NCI-H460 (cell line): ENCODE measurements at places on chromosomes 3 and 15. TPM values are rescaled to one million over a fixed set of nuclear protein-coding genes. Genes with fewer than 3 reads are reported as not detected.

SRGAP3 gene
- 0.27 and 2.0 TPM in 2 replicates for total RNA-seq

NEK10 gene
- 1.4 and 1.5 TPM in 2 replicates for total RNA-seq

DNA sequence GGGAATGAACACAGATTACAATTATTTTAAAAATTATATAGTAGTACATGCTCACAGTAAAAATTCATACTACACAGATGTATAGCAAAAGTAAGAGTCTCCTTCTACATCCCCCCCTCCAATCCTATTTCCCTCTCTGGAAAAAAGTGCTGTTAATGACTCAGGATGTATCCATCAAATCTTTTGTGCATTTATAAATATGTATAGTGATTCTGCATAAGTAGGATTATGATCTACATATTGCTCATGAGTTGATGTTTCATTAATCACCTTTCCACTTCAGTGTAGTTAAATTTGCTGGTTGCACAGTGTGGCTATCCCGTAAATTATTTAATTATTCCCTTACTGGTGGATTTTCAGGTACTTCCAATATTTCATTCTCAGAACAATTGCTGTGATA is 25.3 kb downstream of the ARL14 start:
- DNase-seq: no peak

GRCh38 chr15:34442891-34443290 is 5.3 kb upstream of the GOLGA8A start:
- DNase-seq: no peak

- no peak for DNase-seq
These were observed 227.7 kb upstream of the TPRG1 start for GRCh38 chr3:188944108-188944507.

DNA sequence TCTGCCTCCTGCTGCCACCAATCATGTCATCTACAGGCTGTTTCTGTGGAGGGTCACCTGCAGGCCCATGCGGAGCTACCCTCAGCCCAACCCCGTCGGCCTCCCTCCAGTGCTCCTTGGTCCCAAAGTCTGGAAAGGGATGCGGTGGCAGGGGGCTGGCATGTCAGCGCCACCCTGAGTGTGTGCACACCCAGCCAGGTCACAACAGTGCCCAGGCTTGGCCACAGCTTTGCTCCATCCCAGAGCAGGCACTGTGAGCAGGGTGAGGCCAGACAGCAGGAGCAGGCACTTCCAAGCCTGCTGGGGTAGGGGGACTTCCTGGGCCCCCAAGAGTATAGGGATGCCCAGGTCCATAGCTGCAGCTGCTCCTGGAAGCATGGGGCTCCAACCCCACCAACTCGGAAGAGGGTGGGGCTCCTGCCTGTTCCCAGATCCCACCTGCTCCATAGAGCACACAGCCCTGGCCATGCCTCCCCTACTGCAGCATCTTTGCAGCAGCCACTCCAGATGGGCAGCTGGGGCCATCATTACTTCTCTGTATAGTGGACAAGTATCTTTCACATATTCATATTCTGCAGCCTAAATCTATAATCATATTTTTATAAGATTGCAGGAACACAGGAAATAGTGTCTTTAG is 109.3 kb downstream of the CBLB start:
- no peak for DNase-seq

DNA sequence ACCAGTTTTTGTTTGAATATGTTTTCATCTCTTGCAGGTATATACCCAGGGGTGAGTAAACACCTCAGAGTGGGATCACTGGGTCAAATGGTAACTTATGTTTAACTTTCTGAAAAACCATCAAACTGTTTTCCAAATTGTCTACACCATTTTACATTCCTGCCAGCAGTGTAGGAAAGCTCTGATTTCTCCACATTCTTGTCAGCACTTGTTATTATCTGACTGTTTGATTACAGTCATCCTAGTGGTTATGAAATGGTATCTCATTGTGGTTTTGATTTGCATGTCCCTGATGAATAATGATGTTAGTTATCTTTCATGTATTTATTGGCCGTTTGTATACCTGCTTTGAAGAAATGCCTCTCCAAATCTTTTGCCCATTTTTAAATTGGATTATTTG is 13.8 kb downstream of the FSD2 start:
- no peak for DNase-seq

DNA sequence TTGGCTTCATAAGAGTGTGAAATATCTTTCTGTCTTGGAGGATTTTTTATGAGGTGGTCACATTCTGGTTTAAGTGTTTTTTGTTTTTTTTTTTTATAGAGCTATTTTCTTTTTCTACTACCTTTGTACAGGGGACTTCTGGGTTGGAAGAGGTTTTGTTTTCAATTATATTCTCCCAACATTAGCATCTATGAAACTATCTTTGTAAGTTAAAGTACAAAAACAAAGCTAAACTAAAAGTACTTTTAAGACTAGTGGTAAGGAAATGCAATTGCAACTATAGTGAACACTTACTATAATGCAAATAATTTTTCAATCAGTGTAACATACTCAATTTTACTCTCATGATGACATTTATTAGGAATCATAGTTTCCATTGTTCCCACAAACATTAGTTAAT is 688.2 kb downstream of the SI start:
- DNase-seq: no peak

- DNase-seq: peak; percentile 18
These were observed 76.2 kb upstream of the C2CD4B start for GRCh38 chr15:62241135-62241770.

DNA sequence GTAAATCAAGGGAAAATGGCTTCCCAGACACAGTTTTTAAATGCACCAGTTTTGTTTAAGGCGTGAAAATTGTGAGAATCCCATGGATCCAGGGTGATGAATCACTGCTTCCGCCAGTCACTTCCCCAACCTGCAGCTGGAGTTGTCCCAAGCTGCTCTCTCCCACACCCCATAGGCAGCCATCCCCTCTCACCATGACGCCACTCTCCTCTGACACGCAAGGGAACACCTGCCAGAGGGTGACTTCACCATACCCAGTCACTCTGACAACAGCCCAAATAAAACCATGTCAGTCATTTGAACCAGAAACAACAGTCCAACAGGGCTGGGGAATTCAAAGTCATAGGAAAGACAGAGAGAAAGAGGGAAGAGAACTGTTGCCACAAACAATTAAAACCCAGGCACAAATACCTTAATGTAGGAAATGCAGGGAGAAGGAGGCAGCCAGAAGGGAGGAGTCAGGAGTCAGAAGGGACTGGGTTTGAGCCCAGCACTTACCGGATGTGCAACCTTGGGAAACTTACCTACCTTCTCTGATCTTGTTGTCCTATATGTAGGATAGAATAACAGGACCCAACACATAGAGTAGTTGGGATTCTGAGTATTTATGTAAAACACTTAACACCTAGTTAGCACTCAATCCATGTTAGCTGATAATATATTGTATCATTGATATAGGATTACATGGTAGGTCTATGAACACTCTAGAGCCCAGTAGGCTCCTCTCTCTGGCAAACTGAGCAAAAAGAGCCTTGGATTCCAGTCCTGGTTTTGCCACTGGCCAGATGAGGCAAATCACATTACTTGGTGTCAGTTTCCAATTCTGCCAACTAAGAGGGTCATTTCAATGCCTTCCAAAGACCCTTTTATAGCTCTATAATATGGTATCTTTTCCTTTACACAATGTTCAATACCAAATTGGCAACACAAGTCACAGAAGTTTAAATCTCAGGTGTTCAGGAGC is 326.3 kb upstream of the ICE2 start:
- no peak for DNase-seq

DNA sequence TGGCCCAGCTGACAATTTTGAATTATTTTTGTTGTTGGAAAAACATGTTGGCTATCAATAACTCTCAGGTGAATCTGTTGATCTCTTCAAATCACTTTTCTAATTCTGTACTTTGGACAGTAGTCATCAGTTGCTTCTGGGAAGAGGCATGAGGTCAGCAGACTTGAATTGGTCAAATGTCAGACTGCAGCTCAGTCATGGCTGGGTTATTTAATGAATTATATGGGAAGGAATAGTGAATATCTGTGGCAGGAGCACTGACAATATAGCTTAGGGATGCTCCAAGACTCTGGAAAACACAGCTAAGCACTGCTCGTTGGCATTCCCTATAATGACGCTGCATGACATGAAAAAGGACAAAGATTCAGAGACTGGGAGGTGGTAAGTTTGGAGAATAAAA is 98.8 kb upstream of the GAP43 start:
- no peak for DNase-seq

DNA sequence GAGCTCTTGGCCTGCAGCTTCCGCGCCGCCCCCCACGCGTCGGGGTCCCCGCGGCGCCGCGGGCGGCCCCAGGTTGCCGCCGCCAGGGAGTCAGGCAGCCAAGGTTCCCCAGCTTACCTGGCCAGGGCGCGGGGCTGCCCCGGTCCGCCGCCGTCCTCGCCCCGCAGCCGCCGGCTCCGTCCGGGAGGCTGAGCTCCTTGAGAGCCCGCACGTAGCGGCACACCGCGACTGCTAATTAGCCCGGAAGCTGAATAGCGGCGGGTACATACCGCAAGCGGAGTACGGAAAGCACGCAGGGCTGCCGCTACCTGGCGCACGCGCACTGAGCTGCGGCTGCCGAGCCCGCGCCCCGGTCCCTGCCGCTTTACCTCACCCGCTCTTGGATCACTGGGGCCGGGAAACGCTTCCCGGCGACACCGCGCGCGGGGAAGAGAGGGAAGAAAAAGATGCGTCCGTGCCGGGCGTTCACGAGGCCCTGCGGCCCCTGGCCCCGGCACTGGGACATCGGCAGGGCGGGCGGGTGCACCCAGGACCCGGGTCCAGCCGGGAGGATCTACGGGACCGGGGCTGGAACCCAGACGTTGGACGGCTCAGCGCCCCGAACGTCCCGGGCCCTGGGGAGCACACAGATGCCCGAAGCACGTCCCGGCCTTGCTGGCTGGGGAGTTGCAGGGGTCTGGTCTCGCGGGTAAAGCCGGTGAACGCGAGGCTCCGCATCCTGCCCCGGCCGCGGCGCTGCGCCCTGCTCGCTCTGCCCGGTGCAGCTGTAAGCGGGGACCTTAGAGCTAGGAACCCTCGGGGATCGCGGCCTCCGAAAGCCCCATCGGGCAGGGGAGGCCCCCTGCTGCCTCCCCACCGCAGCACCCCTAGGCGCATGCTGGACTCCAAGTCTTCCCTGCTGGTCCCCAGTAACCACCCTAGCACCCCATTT is at the start of gene GOLGA8B:
Gene GOLGA8B (minus strand): TSS at position 253 of the 931 bp plus-strand sequence. CDS start 47,739 bp downstream, outside the sequence.
- peak; percentile 45 for DNase-seq

DNA sequence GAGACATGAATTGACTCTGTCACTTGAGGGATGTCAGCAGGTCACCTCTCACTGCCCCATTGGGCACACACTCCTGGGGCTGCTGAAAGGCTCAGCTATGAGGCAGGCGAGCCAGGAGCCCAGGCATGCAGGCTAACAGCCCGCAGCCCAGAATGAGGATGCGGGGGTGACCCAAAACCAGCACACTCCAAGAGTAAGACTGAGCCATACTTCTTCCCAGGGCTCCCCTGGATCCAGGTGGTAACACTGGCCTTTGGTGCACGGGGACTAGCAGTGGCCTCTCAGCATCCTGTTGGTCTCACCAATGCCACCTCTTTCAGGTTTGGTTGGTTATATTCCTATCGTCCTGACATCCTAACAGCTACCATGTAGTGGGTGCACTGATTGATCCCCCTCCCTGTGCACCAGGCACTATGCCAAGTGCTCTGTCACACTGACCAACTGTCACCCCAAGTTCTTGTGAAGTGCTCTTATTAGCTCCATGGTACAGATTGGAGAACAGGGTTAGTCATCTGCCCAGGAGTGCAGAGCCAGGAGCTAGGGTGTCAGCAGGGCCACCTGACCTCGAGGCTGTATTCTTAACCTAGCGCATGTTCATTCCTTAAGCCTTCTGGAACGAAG is 24.8 kb upstream of the SPTBN5 start:
- no peak for DNase-seq

DNA sequence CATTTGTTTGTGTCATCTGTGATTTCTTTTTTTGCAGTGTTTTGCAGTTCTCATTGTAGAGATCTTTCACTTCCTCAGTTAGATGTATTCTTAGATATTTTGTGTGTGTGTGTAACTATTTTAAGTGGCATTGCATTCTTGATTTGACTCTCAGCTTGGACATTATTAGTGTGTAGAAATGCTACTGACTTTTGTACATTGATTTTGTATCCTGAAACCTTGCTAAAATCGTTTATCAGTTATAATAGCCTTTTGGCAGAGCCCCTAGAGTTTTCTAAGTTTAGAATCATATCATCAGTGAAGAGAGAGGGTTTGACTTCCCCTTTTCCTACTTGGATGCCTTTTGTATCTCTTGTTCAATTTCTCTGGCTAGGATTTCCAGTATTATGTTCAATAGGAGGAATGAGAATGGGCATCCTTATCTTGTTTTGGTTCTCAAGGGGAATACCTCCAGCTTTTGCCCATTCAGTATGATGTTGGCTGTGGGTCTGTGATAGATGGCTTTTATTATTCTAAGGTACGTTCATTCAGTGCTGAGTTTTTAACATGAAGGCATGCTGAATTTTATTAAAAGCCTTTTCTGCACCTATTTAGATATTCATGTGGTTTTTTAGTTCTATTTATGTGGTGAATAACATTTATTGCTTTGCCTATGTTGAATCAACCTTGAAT is 211.7 kb downstream of the MBNL1 start:
- no peak for DNase-seq

DNA sequence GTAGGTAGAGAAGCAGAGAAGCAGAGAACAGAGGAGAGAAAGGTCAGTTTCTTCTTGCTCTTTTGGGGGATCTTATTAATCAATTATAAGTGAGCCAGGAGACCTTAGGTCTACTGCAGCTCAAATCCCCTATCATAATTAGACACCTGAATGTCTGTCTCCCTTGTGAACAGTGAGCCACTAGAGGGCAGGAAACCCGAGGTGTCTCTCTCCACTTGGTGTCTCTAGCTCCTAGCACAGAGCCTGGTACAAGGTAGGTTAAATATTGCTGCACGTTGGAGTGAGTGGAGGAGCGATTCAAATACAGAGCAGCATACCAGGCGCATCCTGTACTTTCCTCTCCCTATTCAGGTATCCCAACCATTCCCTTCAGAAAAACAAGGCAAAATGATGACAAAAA is 2.0 kb upstream of the ST8SIA2 start:
- DNase-seq: peak; percentile 52

DNA sequence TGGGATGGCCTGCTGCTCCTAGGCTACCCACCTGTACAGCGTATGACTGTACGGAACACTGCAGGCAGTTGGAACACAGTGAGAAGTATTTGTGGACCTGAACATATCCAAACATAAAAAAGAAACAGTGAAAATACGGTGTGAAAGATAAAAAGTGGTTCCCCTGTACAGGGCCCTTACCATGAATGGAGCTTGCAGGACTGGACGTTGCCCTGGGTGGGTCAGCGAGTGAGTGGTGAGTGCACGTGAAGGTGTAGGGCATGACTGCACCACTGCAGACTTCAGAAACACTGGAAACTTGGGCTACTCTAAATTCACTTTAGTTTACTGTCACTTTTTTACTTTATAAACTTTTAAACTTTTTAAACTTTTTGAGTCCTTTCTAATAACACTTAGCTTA is 71.2 kb upstream of the SLC6A6 start:
- no peak for DNase-seq

DNA sequence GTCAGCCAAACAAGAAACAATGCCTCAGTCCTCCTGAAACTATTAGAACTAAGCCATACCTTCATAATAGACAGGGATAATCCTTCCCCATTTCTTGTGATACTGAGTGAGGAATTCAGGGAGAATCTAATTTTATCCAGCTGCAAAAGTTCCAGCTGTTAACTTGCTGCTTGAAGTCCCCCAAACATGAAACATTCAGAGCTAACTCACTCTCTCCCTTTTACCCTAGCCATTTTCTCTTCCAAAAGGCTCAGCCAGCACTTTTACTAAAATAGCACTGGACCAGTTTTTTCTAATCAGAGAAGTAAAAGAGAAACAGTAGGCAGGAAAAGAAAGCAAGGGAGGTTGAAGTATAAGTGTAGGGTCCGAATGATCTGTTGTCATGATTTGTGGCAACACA is 268.1 kb downstream of the TAFA4 start:
- no peak for DNase-seq
